Fibroblast of lung (primary cell): ENCODE measurements at places on chromosomes 6 and 20.

DNA sequence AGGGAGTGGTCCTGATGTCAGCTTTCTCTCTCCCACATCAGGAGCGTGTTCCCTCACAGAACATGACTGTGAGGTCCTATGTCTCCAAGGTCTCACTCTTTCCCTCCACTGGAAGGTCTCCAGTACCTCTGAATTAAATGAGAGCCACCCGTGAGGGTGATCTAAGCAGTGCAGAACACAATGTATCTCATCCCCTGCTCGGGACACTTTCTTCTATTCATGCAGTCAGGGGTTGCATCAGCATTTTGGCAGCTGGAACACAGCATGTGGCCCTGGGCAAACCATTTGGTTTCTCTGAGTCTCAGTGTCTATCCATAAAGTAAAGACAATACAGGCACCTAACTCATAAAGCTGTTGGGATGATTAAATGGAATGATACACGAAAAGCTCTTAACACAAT is 34.2 kb downstream of the MAFB start:
- no peak for DNase-seq

GRCh38 chr20:10674684-10675449 is 1.1 kb upstream of the JAG1 start:
- DNase-seq = peak; percentile 62

GRCh38 chr6:40274058-40274457 is 313.1 kb downstream of the LRFN2 start:
- DNase-seq = no peak

GRCh38 chr20:39036011-39036410 is 73.9 kb downstream of the DHX35 start:
- DNase-seq = peak; percentile 54

DNA sequence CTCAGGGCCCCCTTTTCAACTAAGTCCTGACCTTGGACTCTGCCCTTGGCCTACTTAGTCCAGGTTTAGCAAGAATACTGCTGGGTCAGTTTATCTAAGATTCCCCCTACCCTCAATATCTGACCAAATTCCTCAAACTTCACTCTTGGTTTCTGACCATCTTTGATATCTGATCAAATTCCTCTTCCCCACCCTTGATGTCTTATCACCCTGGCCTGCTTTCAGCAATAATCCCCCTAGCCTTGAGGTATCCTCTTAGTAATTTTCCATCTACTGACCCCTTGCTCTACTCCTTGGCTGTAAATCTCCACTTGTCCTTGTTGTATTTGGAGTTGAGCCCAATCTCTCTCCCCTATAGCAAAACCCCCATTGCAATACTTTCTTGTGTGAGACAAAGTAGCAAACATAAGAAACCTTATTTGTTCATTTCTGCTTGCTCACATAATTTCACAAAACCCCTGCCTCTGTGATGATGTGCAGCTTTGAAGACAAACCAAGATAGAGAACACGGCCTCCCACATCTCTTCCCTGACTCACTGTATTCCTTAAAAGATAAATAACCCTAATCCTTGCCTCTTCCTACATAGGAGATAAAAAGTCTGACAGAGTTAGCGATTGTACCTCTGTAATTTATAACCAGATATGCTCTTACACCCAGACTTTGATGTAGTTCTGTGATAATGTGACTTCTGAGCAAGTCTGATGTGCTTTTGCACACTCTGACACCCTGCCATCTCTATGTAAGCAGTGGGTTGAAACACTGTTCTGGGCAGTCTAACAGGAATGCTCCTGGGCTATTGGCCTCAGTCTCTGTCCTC is 13.8 kb upstream of the IYD start:
- no peak for DNase-seq

DNA sequence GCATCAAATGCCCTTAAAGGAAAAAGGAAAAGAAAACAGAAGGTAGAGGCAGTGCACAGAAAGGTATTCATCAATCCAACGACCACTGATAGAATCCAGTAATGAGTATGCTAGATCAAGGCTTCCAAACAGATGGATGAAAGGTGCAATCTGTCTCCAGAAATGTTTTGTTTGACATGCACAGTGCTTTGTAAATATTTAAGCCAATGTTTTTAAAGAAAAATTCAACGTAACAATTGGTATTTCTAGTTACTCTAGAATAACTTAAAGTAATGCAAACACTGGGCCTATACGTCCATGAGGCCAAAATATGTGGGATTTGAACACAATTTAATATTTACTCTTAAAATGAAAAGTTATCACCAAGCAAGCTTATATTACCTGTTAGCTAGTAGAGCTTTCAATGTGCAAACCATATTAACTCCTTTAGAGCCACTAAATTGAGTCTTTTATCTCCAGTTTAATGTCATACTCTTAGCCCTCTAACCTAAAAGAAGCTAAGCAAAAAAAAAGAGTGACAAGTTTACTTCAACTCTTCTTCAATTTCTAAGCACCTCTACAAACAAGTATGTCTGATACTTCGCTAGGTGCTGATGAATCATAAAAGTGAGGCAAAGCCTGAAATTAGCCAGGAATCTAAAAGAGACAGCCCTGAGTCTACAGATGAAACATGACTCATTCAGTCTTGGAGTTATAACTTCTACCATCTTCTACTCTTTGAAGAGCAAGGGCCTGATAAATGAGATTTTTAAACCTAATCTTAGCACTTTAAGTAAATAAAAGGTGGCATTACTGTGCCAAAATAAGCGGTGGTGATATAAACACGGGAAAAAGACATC is 169.8 kb downstream of the PTPRK start:
- peak; percentile 80 for DNase-seq

DNA sequence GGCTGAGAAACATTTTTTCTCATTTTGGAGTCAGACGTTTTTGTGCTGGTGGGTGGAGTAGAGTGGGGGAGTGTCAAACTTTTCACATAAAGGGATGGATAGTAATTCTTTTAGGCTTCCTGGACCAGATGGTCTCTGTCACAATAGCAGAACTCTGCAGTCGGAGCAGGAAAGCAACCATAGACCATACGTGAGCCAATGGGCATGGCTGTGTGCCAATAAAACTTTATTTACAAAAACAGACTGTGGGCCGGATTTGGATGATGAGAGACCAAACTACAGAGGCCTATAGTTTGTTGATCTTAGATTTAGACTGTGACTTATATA is 70.8 kb upstream of the SLC22A23 start:
- peak; percentile 12 for DNase-seq

GRCh38 chr6:38477680-38478260 is 162.0 kb downstream of the BTBD9 start:
- DNase-seq = no peak

GRCh38 chr6:148479497-148479896 is 136.9 kb downstream of the SASH1 start:
- no peak for DNase-seq
